ENCODE measurements at places on chromosomes 2 and 18.

- DNase-seq: no peak
Observed at GRCh38 chr2:232516551-232516950, 3.6 kb upstream of the PRSS56 start.

GRCh38 chr18:34999756-35000289 is 41.4 kb upstream of the MAPRE2 start:
- DNase-seq: no peak

DNA sequence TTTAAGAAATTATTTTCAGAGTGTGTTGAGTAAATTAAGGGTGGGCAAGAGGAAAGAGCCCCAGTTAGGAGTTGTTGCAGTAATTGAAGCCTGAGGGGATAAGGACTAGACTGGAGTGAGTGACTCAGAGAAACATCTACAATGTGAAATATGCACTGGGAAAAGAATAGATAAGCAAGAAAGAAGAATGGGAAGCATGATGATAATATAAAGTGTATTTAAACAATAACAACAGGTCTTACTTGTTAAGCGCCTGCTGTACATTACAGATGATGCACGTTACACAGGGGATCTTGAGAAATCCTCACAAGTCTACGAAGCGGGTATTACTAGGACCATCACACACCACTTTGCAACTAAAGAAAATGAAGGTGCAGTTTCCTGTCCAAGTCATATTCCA is 73.6 kb upstream of the STK17B start:
- DNase-seq: no peak

DNA sequence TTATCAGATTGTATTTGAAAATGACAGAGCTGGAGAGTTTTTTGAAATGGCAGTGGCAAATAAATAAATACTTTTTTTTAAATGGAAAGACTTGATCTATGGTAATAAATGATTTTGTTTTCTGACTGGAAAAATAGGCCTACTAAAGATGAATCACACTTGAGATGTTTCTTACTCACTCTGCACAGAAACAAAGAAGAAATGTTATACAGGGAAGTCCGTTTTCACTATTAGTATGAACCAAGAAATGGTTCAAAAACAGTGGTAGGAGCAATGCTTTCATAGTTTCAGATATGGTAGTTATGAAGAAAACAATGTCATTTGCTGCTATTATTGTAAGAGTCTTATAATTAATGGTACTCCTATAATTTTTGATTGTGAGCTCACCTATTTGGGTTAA is 30.9 kb downstream of the CD28 start:
- DNase-seq: no peak

DNA sequence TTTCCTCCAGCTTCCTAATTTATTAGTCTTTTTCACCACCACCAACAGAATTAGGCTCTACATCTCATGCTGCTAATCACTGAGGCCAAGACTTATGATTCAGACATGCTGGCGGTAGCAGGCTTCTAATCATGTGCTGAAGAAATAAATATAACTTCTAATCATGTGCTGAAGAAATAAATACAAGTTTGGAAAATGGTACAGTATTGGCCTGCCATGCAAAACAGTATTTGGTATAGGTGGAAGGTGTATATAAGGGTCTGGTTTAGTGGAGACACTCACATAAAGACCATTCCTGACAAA is 240.7 kb downstream of the TGIF1 start:
- no peak for DNase-seq

DNA sequence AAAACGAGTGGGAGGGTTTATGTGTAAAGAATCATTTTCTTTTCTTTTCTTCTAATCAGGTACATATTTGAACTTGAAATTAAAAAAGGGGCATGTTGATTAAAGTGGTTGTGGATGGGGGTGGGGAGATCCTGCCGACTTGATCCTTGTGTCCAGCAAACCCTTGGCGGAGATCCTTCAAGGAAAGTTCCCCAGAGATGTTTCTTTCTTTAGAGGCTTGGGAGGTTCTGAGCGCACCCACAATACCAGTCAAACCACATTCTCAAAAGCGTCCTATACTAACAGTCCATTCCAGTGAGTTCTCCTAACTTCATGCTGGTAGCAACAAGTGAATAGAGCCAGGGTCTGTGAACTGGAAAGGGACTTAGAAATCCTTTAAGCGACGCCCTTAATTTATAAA is 49.2 kb downstream of the MYCN start:
- no peak for DNase-seq

DNA sequence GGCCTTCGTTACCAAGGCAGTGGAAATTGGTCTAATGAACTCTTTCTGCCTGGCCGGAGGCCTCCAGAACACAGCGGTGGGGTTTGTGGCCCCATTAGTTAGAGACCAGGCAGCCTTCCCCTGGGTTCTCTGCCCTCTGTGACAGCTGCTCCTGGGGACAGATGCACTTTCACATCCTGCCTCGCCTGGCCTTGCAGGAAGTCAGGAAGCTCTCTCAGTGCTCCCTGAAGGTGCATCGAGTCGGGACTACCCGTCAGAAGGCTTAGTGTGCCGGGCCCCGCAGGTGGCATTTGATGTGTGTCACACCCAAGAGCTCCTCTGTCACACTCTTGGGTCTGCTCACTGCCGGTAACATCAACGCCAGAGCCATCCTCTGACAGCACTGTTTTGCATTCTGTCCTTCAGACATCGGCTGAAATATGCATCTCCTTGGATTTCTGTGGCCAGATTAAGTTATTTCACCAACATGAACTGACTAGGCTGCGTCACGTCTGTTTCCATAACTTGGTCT is 158.3 kb downstream of the LDLRAD4 start:
- peak; percentile 87 for DNase-seq

- no peak for DNase-seq
Observed at GRCh38 chr2:14752295-14752694, 119.8 kb downstream of the LRATD1 start.

GRCh38 chr2:26276484-26277227 is 31.9 kb downstream of the HADHB start:
- no peak for DNase-seq

GRCh38 chr2:235216901-235217300 is 265.1 kb downstream of the SH3BP4 start:
- no peak for DNase-seq

- DNase-seq: no peak
Observed at GRCh38 chr18:27413495-27414401, 228.6 kb upstream of the CHST9 start.

- DNase-seq: no peak
Observed at GRCh38 chr2:104769096-104769495, 84.8 kb upstream of the POU3F3 start.

DNA sequence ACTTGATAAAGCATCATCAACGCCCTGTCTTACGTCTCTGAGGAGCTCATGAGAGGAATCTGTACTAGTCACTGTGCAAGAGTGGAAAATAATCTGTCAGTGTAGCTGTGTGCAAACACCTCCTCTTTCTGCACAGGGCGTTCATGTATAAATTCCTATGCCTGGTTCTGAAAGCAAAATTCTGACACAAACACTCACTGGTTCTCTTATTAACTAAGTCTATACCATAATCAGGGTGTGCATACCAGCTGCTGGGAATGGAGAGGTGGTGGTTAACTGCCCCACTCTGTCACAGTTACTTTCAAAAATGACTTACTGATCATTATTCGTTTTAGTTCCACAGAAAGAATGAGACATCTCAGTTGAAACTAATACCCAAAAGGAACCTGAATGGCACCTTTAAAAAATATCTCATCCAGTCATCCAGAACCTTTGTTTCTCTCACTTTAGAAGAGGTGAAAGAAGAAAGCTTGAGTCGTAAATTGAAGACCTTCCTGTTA is 35.7 kb downstream of the STK39 start:
- DNase-seq: no peak

- no peak for DNase-seq
Observed at GRCh38 chr2:223300326-223300725, 248.3 kb downstream of the KCNE4 start.

GRCh38 chr2:161839926-161840325 is 215.7 kb downstream of the SLC4A10 start:
- DNase-seq: no peak

- DNase-seq: peak; percentile 32
Observed at GRCh38 chr18:36411745-36412168, 114.2 kb downstream of the FHOD3 start.

DNA sequence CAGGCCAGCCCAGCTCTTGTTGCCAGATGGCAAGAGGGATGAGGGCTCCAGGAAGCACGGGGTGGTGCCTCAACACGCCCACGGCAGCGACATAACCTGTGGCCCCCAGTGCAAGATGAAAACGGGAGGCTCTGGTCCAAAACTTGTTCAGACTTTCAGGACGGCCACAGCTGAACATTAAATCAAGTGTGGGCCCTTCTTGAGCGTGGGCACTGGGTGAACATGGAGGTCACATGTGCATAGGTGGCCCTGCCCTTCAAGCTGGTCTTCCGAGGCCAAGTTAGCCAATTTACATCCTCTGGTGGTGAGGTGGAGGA is 77.5 kb downstream of the NDUFA10 start:
- DNase-seq: no peak

DNA sequence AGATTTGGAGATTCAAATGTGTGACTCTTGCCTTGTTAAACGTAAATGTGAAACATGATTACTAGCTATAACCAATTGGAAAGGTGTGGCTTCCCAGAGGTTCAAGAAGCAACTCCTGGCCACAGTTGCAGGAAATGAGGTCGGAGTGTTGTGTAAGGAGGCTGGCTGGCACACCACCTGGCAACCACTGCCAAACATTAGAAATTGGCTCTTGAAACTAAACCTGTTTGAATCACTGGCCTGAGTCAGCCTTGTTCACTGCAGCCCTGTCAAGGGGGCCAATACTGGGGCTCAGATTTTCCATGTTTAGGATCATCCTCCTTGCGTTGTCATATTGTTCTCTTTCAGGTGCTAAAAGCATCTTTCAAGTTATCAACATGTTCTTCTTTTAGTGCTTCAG is 206.3 kb downstream of the ARL6IP6 start:
- DNase-seq: no peak

GRCh38 chr18:13642440-13642827 is 83.9 kb downstream of the FAM210A start:
- no peak for DNase-seq

- DNase-seq: no peak
Observed at GRCh38 chr18:57429167-57430078, 5.8 kb upstream of the ONECUT2 start.

DNA sequence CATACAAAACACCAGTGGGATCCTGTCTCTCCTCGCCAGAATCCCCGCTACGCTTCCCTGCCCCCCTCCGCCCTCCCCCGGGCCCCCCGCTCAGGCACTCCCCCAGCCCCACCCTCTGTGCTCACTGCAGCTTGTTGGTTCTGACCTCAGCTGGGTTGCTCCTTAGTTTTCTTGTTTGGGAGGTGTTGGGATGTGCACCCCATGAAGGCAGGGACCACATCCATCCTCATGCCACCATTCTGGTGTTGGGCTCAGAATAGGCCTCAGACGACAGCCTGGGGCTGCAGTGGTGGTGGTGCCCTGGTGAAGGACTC is 4.6 kb downstream of the SNED1 start:
- no peak for DNase-seq

DNA sequence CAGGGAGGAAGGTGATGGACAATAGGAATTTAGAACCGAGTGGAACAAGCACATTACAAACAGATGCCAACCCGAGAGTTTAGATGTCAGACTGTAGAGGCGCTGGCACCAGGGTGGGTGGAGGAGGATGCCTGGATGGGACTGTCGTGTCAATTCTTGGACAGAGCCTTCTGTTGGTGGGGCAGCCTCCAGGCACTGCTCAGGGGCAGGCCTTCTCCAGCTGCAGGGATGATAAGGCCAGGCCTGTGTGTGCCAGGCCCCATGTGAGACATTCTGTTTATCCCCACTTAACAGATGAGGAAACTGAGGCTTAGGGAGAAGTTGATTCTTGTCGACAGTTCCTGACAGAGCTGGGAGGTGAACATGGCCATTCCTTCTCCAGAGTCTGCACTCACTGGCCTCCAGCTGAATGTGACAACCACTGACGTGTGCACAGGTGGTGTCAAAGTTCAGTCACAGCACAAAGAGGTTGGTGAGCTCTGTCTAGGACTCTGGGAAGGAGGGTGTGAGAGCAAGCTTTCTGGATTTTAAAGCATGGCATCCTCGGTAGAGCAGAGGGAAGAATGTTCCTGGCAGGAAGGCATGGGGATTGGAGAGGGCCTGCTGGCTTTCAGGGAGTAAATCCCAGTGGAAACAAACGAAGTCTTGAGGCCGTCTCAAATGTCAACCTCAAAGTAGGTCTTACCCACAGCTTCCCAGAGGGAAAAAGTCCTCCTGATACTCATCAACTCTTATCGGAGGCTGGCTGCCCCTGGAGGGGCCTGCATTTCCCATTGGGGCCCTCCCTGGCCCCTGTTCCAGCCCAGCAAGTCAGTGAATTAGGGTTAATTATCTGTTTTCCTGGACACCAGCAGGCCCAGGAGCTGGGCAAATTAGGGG is 52.4 kb downstream of the GLI2 start:
- no peak for DNase-seq

DNA sequence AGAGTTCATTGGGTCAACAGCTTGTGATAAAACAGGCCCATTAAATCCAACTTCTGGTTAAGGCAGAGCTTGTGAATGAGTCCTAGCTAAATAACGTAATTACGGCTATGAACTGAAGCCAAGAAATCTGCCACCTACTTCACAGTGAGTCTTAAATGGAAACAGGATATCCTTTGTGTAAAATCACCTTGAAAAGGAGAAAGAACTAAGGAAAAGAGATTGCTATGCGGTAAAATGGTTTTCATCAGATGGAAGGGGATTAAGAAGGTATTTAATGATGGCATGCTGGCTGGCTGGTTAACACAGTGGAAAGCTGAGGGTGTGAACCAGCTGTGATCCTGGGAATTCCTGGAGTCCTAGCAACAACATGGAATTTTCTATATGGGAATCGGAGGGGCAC is 156.6 kb downstream of the DOK6 start:
- DNase-seq: no peak

DNA sequence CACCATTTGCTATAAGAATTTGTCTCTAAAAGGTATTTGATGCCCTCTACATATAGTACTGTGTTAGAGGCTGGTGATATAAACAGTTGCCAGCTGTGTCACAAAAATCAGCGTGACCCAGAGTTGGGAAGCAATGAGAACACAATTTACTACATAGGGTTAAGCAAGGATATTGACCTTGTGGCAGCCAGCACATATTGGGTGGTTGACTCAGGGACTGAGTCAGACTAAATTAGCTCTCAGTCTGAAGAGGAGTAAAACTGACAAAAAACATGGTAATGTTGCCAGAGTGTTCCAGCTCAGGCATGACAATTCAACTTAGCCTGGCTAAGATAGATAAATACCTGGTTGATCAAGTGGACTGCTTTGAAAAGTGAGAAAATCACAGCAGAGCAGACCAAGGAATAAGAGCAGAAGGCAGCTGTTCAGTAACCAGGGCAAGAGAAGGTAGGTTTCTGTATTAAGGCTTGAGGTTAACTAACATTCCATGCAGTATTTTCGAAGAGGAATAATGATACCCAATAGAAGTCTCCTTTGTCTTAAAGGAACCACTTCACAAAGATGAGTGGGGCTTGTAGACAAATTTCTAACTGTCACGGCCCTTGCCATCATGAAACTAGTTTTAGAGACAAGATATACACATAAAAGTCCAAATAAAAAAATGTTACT is 108.2 kb upstream of the ERBB4 start:
- no peak for DNase-seq

GRCh38 chr2:138455691-138456090 is 45.9 kb upstream of the SPOPL start:
- DNase-seq: no peak

GRCh38 chr2:59540864-59541263 is 1012.6 kb downstream of the BCL11A start:
- DNase-seq: no peak

All from Jurkat, Clone E6-1 (cell line).